Activated T-helper 1 cell treated with Interleukin-2 at 50 U/mL for 16 hours (primary cell): ENCODE measurements at places on chromosomes 7 and 10.

DNA sequence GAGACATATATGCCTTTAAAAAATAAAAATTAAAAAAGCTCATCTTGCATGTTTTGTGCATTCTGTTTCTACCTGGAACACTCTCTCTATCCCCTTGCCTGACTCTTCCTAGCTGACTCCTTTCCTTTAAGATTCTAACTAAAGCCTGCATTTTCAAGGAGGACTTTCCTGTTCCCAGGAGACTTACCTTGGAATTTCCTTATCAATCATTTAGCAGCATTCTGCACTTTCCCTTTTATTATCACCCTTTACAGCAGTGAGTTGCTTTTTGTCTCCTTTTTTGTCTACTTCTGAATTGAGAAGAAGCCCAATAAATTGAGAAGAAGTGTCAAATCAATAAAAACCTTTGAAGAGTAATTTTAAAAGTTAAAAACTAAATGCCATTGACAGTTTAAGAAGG lies 142.2 kb upstream of the TMEM196 start:
- DNase-seq = no peak

- no peak for DNase-seq
Observed at GRCh38 chr10:119834188-119834587, 38.5 kb downstream of the MCMBP start.

GRCh38 chr7:138092486-138093028 lies 16.3 kb downstream of the AKR1D1 start:
- no peak for DNase-seq

- DNase-seq = no peak
Observed at GRCh38 chr10:5502571-5503476, 3.5 kb upstream of the CALML5 start.

DNA sequence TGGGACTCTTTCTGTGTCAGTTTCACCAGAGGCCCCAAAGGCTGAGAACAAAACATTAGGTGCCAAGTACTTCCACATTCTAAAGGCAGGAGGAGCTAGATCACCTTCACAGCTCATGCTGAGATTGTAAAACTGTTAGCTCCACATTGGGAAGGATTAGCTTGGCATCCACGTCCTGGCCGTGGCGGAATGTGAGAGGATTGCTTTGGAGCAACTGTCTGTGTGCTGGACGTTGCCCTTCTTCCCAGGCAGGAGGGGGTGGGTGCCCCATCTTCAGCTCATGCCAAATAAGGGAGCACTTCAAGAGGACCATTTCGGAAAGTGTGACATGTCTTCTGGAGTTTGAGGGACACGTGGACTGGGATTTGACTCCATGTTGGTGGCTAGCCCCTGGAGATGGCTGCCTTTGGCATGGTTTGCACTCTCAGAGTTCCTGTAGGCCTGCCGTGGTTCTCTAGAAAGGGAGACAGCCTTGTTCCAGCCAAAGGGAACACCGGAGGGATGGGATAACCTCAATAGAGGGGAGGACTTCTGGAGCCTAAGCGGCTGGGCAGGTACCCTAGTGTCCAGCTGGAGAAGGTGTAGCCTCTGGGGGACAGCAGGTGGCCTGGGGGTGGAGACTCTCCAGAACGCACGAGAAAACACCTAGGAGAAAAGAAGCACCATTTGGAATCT lies 19.9 kb upstream of the FMC1 start:
- no peak for DNase-seq

GRCh38 chr7:70215491-70215890 lies 617.2 kb downstream of the AUTS2 start:
- no peak for DNase-seq

- no peak for DNase-seq
Observed at GRCh38 chr10:18699849-18700840, 40.9 kb downstream of the ARL5B start.

DNA sequence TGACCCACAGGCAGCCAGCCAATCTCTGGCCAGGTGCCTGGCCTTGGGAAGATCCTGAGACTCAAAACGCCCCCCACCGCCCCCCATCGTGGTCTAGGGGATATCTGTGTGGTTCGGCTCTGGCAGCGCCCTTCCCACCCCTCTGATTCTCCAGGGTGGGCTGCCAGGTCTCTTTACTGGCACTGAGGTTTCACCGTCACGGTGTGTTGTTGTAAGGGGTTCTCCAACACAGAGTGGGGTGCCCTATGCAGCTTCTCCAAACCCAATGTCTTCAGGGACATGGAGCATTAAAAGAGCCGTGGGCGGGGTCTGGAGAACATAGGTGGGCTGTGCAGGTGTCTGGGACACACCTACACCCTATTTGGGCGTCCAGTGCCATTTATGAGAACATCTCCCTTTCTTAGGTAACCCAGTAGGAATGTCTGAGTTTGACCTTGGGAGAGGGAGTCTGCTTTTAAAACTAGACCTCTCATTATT lies 1.5 kb downstream of the MAFK start:
- DNase-seq = no peak
